ENCODE measurements at places on chromosomes 7 and 10.

DNA sequence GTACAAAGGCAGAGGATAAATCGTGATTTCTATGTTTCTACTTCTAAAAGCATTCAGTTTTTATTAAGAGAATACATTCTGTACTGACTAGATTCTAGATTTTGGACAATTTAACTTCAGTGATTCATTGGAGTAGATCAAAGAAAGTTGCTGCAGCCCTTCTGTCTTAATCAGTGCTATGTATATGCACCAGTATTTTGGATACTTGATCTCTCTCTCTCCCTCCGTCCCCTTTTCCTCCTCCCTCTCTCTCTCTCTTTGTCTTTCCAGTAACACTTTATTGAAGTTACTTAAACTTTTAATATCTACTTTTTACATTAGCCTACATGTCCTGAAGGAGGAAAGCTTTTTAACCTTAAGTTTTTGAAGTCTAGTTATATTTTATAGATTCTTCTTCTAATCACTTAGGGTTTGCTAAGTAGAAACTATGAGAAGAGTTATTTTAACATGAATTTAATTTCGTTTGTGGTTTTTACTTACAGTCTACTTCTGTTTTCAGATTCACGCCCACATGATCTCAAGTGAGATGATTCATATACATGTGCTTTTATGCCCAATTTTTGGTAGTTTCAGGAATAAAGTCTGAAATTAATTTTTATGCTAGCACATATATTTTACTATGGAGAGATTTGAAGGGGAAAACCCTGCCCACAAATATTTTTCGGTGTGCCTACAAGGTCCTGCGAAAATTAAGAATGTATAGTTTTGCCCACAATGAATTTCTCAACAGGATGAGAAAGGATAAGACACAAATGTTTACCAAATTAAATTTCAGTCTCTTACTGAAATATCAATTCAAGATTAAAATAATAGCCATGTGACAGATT lies 9.1 kb downstream of the MDFIC start:
- no peak for DNase-seq

- DNase-seq, result peak; percentile 42
These were observed 71.2 kb upstream of the FOXK1 start for GRCh38 chr7:4610768-4611467.

DNA sequence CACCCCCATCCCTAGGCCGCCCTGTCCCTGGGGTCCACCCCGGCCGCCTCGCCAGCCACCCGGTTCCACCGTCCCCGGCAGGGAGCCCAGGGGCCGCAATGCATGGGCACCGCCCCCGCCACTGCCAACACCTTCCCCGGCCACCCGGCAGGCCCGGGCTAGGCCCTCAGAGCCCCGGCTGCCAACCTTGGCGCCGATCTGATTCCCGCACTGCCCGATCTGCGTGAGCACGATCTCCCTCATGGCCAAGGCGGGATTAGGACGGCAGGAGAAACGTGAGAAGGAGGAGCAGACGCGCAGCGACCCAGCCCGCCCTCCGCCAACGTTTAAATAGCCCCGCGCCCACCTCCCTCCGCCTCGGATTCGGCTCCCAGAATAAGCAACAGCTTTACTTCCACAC lies at the start of gene TUBB8:
Gene TUBB8 (minus strand): TSS at position 301 of the 400 bp plus-strand sequence. CDS start 58 bp downstream, at position 243.
- DNase-seq, result no peak

DNA sequence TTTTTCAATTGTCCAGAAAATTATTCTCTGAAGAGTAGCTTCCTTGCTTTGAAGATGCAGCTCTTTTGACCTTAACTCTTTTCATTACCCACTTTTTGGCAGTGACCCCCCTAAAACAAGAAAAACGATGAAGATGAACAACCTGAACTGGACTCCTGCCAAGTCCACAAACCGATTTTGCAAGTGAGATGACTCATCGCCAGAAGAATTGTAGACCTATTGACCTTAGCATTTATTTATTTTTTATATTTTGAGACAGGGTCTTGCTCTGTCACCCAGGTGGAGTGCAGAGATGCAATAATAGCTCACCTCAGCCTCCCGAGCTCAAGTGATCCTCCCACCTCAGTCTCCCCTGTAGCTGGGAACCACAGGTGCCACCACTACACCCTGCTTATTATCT lies 859.2 kb downstream of the GATA3 start:
- no peak for DNase-seq

DNA sequence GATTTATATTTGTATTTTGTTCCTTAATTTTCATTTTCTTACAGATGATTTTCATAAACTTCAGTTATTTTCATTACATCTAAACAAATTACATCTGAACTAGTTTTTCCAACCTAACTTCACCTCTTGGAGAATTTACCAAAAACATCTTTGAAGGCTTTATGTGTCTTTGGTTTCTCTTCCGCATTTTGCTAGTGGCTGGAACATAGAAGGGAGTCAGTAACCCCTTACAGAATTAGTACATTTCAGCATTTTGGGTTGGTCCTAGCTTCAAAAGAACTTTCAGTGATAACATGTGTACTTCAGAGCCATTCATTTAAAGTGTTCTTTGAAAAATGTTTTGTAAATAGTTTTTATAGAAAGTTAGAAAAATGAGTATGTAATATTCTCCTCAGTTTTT lies 169.8 kb upstream of the MTPN start:
- no peak for DNase-seq

GRCh38 chr10:10551596-10552301 lies 465.9 kb upstream of the CELF2 start:
- no peak for DNase-seq
